ENCODE measurements at places on chromosomes 11 and 22.

- no peak for DNase-seq
Measured at GRCh38 chr11:130269326-130269943, 45.3 kb downstream of the ZBTB44 start.

- no peak for DNase-seq
Measured at GRCh38 chr11:70126494-70126893, 48.4 kb downstream of the ANO1 start.

- no peak for DNase-seq
Measured at GRCh38 chr22:28428271-28428670, 251.4 kb downstream of the TTC28 start.

DNA sequence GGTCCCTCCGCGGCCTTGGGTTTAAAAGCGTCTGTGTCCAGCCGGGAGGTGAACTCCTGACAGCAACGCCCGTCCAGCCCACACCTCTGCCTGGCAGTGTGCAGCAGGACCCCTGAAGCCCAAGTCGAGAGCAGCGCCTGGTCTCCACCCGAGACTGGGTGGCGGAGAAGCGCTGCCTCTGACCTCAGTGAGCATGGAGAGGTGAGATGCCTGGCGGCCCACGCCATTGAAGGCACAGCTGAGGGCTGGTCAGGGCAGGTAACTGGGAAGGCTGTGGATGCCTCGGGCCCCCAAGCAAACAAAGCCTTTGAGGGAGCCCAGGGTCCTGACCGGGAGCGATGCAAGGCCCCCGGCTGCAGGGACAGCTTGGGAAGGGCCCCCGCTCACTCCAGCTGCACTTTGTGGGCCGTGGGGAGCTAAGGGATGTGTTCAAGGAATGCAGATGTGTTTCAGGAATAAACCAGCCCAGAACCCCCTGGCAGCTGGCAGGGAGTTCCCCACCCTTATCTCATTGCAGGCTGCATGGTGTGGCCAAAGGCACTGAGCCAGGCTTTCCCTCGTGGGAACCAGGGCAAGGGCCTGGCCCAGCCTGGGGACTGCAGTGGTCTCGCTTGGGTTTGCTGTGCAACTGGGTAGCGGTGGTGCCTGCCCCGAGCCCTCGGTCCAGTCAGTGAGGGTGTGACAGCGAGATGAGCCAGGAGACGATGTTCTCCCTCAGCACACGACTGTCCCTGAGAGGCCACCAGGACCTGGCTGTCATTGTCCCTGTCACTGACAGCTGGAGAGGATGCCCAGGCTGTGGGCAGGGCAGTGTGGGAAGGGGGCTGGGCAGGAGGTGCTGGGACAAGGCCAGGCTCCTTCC is 92.5 kb downstream of the WNT7B start:
- DNase-seq, result no peak

GRCh38 chr22:19271273-19271855 is 20.2 kb downstream of the CLTCL1 start:
- no peak for DNase-seq

- no peak for DNase-seq
Measured at GRCh38 chr11:78187366-78188285, 800 bp downstream of the KCTD21 start.

GRCh38 chr11:128052912-128053641 is 534.3 kb downstream of the ETS1 start:
- no peak for DNase-seq

DNA sequence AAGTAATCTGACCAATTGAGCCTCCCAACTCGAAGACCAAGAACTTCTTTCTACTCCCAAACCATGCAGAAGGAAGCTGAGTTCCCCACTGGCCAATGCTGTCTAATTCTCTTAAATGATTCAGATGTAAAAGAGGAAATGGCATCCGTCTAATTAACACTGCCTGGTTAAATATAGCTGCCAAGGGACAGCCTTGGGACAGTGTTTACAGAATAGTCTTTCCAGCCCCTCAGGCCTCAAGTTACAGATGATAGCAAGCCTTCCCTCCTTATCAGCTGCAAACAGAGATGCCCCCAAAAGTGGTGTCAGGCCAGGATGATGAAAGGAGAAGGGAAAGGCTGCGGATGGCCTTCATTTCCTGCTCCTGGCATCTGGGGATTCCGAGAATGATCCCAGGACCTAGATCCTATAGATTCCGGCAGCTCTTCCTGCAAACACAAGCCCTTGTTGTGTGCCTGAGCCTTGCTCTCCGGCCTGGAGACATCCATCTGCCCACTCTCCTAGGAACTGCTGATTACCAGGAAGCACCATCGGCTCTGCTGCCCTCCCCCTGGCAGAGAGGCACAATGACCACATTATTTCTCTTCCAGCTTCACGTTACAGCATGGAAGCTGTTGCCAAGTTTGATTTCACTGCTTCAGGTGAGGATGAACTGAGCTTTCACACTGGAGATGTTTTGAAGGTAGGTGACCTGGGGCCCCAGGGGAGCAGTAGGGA is 13.5 kb upstream of the TMA7B start:
- DNase-seq, result no peak

DNA sequence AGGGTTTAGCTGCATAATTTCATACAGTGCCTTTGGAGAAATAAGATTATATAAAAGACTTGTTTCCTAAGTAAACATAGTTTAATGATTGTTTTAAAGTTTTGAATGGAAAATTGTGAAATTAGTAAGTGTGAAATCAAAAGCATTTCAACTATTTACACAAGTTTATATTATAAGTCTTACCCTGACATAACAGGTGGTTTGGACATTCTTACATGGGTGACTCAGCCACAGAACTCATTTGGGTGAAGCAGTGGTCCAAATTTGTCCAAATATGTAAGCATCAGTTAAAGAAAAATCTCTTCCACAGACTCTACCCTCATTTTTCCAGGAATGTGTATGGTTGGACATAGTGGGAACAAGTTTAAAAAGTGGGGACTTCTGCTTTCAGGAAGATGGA is 68.0 kb downstream of the USP47 start:
- DNase-seq, result no peak

DNA sequence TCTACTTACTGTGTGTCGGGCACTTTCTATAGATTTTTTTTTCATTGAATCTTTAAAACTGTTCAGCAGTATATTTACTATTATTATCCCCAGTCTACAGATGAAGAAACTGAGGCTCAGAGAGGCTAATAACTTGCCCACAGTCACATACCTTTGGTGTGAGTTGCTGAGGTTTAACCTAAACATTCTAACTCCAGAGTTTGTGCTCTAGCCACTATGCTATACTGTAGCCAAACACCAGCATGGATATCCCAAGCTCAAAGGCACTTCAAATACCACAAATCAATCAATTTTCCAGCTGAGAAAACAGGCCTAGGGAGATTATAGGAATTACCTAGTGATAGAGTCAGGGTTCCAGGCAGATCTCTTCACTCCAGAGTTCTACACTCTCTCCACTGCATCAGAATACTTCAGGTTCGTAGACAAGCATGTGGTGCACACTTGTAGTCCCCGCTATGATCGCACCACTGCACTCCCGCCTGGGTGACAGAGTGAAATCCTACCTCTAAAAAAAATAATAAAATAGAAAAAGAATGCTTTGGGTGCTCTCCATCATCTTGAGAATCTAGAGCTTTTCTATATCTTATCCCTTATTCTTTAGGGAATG is 20.4 kb upstream of the UPB1 start:
- no peak for DNase-seq

DNA sequence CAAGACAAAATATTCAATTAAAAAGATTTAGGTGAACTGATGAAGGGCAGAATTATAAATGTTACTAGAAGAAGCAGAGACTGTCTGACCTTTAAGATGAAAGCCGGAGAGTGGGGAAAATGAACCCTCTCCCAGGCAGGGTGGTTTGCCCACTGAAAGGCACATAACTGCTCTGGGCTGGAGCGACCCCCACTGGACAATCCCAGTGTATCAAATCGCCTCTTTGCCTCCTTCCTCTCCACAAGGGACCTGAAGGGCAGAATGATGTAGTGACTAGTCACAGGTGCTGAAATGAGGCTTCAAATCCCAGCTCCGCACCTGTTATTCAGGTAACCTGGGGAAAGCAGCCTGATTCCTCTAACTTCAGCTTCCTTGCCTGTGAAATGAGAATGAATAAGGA is 69.0 kb downstream of the EFCAB6 start:
- DNase-seq, result no peak

- DNase-seq, result no peak
Measured at GRCh38 chr11:117544130-117544800, 216.6 kb downstream of the CEP164 start.

DNA sequence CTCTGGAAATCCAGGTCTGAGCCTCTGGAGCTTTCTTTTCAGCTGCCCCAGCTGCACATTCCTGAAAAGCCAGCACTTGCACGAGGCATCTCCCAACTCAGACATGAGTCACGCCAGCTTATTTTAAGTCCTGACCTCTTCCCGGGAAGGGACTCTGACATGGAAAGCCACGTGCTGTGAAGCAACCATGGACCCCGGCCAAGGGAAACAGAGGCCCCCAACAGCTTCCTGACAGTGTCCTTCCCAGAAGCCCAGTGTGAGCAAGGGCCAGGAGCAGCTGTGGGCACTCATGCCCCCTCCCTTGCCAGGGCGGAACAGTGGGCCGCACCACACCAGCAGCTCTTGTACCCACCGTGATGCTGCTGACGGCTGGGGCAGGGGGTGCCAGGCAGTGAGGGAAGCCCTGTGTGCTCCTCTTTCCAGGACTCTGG is 118.8 kb upstream of the CADM1 start:
- DNase-seq, result no peak

DNA sequence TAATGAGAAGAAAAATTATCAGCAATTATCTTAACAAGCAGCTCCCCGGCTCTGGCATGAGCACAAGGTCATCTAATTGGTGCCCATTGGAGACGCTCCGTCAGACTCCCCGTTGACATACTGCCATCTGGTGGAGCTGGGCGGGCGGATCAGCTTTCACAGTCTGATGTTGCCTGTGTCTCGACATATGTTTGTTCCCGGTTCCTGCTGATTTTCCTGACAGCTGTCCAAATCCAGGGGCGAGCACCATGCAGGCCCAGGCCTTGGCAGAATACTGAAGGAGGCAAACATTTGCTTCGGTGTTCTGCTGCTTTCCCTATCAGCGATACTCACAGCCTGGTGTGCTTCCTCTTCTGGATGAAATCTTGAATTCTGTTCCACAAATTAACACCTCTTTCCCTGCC is 43.8 kb upstream of the BARX2 start:
- DNase-seq, result peak; percentile 92

DNA sequence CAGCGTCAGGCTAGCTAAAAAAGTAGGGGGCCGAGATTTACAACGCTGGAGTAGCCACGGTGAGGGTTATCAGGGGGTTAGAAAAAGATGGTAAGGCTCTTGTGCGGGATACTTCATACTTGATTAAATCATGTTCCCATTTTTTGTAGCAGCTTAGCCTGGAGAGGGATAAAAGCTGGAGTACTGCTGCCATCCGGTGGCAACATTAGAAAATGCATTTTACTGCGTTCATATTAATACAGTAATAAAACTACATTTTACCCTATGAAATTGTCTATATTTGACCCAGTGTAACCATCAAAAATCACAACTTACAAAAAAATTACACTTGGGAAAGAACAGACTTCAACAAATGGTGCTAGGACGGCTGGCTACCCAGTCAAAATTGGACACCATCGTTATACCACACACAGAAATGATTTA is 17.3 kb downstream of the RPUSD4 start:
- DNase-seq, result no peak

DNA sequence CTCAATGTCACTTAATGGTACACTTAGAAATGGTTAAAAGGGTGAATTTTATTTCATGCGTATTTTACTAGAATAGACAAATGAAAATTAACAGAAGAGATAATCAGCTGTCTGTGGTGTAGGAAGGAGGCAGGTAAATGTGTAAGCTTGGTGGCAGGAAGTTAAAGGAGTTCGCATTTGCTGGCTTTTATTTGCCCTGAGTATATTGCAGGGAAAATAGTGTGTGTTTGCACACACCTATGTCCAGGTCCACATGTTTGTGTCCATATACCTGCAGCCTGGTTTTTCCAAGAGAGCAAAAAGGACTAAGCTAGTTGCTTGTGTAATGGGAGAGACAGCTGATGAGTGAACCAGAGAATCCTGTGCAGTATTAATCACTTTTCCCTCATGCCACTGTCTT is 16.0 kb downstream of the NTM start:
- no peak for DNase-seq

DNA sequence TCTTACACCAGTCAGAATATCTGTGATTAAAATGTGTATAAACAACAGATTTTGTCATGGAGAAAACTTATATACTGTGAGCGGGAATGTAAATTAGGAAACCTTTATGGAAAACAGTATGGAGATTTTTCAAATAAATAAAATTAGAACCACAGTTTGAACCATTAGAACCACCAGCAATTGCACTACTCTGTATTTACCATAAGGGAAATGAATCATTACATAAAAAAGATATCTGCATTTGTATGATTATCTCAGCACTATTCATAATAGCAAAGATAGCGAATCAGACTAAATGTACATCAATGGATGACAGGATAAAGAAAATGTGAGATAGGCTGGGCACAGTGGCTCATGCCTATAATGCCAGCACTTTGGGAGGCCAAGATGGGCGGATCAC is 7.4 kb upstream of the OR52N4 start:
- DNase-seq, result no peak

DNA sequence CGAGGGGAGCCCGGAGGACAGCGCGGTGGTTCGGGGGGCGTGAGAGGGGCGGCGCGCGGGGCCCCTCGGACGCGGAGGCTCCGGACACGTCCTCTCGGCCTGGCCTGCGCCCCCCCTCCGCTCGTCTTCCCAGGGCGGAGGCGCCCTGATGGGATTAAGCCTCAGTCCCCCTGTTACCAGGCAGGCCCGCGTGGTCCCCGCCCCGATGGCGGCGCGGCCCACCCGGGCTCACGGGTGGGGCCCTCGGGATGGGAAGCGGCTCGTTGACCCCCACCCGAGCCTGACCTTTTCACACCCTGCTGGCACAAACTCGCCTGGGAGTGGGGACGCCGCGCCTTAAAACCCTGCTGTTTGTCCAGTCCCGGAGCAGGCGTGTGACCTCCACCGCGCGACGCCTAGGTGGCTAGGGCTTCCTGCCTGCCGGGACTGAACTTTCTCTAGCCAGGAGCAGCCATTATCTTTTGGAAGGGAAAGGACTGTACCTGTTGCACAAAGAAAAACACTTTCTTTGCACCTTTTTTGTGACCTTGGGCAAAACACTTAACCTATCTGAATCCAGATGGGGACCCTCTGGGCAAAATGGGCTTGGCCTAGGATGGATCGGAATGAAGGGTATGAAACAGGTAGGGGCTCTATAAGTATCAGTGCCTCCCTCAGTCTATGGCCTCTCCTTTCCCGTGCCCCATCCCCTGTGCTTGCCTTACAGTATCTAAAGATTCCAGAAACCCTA is 1.0 kb downstream of the KIAA1671 start:
- no peak for DNase-seq

DNA sequence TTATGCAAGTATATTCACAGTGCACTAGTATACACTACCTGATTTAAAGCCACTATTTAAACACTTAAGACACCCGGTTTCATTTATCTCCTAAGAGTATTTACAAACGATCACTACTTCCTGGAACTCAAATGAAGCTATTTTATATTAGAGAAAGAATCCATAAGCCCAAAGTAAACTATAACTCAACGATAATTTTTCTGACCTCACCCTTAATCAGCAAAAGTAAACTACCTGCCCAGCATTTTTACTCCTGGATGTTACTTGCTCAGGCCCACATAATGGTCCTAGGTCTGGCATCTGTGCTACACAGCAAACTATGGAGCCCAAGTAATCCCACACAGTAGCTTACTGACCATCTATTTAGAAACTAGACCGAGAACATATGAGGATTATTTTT is 33.4 kb downstream of the TSG101 start:
- DNase-seq, result no peak

- no peak for DNase-seq
Measured at GRCh38 chr22:48753752-48754517, 1073.7 kb downstream of the BRD1 start.
